ENCODE measurements at places on chromosomes 7 and 10.

- no peak for DNase-seq
Measured at GRCh38 chr7:40015790-40016296, 65.8 kb downstream of the CDK13 start.

DNA sequence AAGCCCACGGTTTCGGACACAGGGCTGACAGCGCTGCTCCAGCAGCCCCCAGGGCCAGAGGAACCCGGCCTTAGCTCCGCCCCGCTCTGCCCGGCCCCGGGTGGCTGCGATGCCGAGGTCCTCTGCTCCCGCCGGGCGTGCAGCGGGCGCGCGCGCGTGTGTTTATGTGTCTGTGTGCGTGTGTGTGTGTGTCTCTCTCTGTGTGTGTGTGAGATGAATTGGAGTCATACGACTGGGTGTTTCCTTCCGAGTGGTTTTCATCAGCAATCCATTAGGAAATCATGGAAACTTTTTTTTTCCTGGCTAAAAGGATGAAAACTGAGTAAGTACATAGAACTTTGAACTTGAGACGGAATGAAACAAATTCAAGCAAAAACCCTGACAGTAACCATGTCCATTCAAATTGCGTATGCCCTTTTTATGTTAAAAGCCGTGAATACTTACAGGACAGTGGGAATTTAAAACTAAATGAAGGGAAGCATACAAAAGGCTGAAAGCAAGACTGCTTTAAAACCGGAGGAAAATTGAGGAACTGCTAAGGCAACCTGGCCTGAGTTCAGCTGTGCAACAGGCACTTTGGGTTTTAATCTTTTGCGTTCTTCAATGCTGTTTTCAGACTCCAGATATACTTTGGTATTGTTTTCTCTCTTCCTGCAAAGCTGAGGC, at the start of gene CPED1:
Gene CPED1 (plus strand): TSS at position 121 of the 666 bp plus-strand sequence. CDS start 911 bp downstream, outside the sequence.
- no peak for DNase-seq

GRCh38 chr7:55179931-55180682, 161.3 kb downstream of the EGFR start:
- DNase-seq = no peak

GRCh38 chr7:69603937-69604494, 5.7 kb downstream of the AUTS2 start:
- DNase-seq = no peak

DNA sequence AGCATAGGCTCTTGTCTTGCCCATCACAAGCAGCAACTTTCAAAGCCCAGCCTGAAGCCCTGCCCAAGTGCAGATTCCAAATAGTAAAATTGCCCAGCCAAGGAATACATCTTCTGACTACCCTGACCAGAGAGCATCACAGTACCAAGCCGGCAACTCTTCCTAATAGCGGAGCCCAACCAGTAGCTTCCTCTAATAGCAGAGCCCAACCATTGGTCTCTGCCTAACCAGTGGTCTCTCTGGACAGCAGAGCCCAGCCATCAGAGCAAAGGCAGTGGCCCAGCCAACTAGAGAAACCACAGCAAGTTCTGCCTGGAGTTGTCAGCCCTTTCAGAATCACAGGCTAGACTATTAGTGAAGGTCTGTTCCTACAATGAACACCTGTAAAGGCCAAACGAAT, 285.6 kb downstream of the HGF start:
- no peak for DNase-seq

DNA sequence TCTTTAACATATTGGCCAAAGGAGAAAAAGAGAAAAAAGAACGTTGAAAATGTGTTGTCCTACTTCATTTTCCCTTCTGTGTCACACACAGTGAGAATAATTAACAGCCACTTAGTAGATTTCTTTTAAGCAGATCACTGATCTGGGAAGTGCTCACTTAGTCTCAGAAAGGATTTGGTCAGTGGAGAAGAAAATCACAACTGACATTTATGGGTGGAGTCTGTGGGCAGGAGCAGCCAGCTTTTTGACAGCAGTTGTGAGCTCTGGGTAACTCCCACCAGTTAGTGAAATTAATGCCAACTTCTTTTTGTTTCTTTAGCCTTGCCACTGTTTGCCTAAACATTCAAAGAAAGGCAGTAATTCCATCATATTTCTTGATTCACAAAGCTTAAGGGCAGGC, 49.7 kb downstream of the CDK14 start:
- DNase-seq = no peak

DNA sequence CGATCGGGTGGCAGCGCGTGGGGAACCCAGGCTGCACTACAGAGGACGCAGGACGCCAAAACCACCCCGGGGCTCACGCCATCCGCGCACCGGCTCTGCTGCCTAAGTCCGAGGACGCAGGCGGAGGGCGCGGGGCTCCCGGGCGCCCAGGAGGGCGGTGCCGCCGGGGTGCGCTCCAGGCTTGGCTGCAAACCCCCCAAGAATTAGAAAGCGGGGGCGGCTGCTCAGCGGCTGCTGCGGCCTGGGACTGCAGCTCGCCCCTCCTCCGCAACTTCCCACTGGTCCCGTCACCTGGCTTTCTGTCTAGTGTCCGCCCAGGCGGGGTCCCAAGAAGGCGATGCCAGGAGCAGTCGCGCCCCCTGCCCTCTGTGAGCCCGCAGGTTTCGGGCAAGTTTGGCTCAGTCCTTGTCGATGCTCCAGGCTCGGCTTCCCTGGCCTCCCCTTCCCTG, 1.7 kb upstream of the POU6F2 start:
- no peak for DNase-seq

GRCh38 chr10:125102246-125102645, 58.1 kb downstream of the CTBP2 start:
- DNase-seq = no peak

DNA sequence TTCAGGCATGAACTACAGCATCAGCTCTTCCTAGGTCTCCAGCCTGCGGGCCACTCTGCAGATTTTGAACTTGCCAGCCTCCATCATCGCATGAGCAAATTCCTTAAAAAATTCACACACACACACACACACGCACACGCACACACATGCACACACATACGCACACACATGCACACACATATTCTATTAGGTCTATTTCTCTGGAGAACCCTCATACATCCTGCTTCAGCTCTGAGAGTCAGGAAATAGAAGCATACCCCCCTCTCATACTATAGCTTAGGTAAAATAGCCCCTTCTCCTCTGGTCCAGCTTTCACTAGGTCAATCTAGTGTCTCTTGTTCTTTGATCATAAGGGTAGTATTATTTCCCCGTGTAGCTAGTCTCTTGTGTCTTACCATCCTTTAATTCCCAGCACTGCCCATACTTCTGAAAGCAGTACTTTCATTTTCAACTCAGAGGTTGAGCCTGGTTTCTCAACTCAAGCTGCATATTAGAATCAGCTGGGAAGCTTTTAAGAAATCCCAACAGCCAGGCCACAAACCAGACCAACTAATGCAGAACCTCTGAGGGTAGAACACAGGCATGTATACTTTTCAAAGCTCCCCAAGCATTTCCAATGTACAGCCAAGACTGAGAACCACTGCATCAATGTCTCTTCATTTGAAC, 30.9 kb upstream of the ITGB8 start:
- no peak for DNase-seq

DNA sequence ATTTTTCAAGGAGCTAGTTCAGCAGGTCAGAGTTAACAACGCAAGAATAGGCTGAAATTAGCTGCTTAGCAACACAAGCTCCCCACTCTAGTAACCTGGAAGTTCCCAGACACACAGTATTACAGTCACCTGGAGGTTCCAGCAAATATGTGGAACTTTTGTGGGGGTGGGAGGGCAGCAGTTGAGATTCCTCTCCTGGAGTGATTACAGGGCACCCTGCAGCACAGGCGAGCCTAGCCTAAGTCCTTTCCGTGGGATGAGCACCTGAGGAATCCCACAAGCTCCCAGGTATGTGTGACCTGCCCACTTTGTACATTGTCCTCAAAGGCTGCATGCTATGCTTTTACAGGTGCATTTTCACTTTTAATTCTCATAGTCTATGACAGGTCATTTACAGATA, 13.6 kb downstream of the TPK1 start:
- no peak for DNase-seq

- no peak for DNase-seq
Measured at GRCh38 chr10:34758447-34758996, 56.6 kb downstream of the PARD3 start.

DNA sequence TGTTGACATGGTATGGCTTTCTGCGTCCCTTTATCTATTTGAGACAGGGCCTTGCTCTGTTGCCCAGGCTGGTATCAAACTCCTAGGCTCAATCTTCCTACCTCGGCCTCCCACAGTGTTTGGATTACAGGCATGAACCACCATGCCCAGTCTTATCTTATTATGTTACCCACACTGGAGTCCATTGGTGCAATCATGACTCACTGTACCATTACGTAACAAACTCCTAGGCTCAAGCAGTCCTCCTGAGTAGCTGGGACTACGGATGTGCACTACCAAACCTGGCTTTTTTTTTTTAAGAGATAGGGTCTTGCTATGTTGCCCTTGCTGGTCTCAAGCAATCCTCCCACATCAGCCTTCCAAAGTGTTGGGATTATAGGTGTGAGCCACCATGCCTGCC, 66.7 kb downstream of the CCDC3 start:
- DNase-seq = no peak

DNA sequence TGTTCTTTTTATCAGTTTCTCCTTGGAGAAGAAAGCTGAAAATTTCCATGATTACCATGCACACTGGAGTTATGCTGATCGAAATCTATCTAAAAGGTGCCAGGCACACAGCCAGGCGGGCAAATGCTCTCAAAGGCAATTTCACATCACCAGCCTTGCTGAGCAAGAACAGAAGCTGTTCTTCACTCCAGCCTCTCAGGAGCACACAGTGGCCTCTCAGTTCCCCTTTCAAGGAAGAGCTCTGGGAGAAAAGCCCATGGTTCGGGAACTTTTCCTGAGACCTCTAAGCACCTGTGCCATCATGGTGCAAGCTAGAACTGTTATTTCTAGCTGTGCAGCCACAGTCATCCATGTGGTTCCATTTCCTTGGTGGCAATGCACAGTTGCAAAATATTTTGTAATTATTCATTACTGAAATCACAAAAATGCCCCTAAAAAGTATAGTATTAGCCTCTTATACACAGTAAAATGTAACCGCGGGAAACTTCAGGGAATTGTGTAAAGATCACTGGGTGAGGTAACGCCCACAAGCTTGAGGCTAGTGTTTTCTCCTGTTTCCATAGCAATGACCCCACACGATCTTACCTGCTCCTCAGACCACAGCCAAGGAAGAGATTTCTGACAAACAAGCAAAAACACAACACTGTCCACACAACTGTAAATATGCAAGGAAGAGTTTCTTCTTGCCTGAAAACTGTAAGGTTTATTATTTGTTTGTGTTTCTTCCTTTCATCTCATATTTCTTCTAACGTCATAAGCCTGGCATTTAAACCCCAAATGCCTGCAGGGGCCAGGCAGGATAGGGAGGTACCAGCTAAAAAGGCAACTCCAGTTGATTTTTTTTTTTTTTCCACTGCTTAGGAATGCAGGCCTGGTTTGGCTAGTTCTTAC, 121.2 kb downstream of the FAM107B start:
- no peak for DNase-seq

GRCh38 chr7:12712236-12712635, 24.8 kb downstream of the ARL4A start:
- DNase-seq = no peak

DNA sequence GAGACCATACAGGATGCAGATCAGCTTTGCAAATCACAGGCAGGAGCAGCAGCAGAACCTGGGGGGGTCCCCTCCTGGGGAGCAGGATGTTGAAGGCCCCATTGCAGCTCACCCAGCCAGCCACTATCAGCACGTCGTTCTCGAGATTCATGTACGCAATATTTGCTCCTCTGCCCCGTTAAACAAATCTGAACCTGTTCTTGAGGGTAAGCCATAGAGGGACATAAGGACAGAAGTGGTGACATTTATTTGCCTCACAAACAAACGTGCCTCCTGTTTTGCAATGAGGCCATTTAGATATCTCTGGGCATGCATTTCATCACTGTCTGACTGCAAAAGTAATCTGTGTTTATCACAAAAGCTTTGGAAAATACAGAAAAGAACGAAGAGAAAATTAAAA, 87.3 kb upstream of the BAIAP2L1 start:
- no peak for DNase-seq

DNA sequence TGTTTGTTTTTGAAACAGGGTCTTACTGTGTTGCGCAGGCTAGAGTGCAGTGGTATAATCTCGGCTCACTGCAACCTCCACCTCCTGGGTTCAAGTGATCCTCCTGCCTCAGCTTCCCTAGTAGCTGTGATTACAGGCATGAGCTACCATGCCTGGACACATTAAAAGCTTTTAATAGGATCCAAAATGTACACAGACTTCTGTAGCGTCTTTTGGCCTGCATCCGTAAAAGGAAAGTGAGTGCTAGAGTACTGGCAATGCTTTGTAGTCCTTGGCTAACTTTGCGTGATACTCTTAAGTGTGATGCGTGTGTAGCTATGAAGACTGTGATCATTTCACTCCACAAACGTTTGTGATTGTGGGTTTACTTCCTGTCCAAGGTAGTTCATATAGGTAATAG, 13.3 kb downstream of the ZRANB1 start:
- no peak for DNase-seq

- DNase-seq = no peak
Measured at GRCh38 chr10:4768416-4768815, 57.6 kb upstream of the AKR1E2 start.

DNA sequence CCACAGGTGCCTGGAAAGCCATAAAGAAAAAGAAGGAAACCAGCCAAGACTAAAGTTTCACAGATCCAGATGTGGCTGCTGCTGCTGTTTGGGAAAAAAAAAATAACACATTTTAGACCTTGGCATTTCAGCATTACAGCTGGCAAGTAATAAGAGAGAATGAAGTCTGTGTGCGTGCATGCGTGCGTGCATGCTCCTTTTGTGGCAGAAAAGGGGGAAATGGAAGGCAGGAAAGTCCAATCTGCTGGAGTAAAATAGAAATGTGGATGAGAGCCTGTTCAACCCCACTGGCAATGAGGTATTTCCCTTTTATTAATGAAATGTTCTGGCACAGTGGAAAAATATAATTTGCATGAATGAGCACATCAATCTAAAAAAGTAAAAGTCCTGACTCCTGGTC, 137.0 kb upstream of the SEMA3A start:
- no peak for DNase-seq

DNA sequence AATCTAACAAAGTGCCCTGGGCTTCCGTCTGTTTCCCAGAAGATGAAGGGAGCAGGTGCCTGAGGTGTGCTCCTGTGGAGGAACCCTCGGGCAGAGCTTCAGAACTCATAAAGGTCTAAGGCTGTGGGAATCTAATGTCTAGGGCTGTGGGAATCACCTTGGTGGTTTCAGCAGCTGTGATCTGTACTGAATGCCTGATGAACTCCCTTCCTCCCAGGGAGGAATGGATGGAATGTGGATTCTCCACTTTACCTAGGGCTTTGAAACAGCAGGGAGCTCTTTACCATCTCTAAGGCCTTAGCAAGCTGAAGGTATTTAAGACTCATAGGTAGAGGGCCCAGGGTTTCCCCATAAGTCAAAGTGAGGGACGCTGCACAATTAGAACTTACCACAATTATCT, 36.0 kb upstream of the SEMA3E start:
- no peak for DNase-seq

- no peak for DNase-seq
Measured at GRCh38 chr7:138477581-138477980, 17.5 kb downstream of the TRIM24 start.

- DNase-seq = no peak
Measured at GRCh38 chr7:116449950-116450349, 49.6 kb upstream of the CAV2 start.

- DNase-seq = no peak
Measured at GRCh38 chr7:79787623-79788022, 334.2 kb upstream of the MAGI2 start.

GRCh38 chr10:132027423-132027983, 38.2 kb upstream of the JAKMIP3 start:
- no peak for DNase-seq

GRCh38 chr10:46328853-46329689, 42.3 kb downstream of the ANTXRL start:
- no peak for DNase-seq

GRCh38 chr10:77582710-77583115, 54.9 kb downstream of the KCNMA1 start:
- no peak for DNase-seq

Measured in stimulated activated CD4-positive, alpha-beta T cell treated with anti-CD3 and anti-CD28 coated beads, Interleukin-1b, Interleukin-23, amount 100 ng/mL, for 1 hour (primary cell).